ENCODE measurements at places on chromosomes 2 and 18. TPM values are rescaled to one million over a fixed set of nuclear protein-coding genes. Genes with fewer than 3 reads are reported as not detected.

GRCh38 chr2:122651780-122652179 lies 896.3 kb downstream of the TSN start:
- no peak for DNase-seq

IL1B gene
- not detected for total RNA-seq

ASB18 gene
- total RNA-seq: not detected

DNA sequence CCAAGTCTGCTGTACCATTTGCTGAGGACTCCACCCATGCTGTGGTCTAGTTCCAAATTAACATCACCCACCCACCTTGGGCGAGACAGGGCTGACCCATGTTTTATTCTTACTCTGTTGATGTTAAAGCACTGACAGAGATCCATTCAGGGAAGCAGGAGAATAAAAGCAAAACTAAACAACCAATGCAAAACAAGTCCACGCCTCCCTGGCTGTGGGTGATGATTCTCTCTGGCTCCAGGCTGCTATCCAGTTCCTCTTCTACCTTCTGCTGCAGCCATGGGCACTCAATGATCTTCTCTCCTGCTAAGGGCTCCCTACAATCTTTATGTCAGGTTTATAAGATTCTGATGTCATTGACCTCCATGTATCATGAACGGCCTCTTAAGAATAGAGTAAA lies 786.6 kb upstream of the ID2 start:
- no peak for DNase-seq

GRCh38 chr2:21787941-21788340 lies 664.2 kb downstream of the TDRD15 start:
- no peak for DNase-seq

Measured in activated naive CD4-positive, alpha-beta T cell treated with anti-CD3 and anti-CD28 coated beads for 36 hours (primary cell).